ENCODE measurements at places on chromosomes 3 and 15.

GRCh38 chr3:94307588-94307987, 244.7 kb downstream of the NSUN3 start:
- no peak for DNase-seq

DNA sequence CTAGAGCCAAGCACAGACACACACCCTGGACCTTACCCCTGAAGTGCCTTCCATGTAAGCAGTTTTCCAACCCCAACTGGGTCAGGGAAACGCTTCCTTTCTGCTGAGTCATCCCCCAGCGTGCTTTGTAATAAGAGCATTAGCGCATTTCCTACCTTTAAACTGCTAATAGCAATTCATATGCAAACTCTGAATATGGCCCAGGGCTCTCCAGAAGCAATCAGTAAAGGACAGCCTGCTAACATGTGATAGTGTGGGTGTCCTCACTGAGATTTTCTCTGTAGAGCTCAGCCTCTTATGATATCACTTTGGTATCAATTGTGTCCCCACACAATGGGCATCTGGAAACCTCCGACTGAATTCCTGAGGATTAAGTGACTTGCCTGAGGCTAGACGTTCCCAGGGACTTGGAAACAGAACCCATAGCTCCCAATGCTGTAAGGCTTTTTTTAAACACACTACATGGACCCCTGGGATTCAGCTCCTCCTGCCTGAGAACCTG, 5.6 kb downstream of the GABRB3 start:
- DNase-seq = no peak

DNA sequence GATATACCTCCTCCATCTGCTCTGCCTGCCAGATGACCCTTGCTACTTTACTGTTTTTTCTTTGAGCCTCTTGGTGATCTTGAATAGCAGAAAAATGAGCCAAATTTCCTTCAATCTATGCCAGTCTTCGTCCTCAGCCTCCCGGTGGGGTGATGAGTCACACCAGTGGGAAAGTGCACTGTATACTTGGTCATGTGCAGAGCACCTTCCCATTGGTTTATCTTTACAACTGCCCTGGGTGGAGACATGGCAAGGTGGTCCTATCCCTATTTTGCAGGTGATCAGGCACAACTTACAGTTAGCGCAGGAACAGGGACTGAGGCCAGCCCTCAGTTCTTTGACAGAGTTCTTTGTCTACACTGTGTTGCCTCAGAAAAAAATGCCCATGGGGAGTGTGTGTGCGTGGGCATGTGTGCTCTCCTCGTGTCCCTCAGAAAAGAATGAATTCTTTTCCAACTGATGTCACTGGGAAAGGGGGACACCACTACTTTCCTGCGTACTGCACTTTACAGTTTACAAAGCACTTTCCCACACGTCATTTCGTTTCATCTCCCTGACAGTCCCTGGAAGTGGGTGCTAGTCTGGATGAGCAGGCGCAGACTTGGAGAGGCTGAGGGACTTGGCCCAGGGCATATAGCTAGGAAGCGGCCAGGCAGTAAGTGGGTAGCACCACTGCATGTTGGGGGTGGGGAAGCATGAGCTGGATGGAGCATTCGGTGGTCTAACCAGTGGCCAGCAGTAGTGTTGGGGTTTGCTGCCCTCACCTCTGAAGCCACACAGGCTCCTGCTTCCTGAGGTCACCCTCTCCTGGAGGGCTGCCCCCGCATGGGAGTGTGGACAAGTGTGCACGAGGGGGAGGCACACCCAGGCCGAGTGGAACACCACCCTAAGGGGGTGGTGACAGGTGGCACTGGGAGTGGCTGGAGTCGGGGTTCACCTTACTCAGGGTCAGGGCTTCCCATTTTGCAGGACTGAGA, 24.1 kb downstream of the SMAD3 start:
- DNase-seq = no peak

- DNase-seq = no peak
Observed at GRCh38 chr3:121604759-121605158, 11.6 kb downstream of the FBXO40 start.

DNA sequence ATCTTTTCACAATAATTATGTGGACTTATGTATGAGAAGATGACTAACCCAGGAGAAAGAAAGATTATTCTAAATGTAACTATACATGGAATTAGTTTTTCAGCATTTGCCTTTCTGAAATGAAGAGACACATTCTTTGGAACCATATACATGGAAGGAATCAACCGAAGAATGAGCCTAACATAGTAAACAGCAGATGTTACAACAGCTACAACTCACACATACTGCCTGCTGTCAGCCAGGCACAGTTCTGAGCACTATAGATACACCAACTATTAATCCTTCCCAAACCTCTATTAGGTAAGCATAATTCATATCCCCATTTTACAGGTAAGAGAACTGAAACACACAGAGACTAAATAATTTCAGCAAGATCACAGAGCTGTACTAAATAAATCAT, 840.0 kb downstream of the ROBO1 start:
- no peak for DNase-seq

GRCh38 chr3:474828-475227, 278.3 kb downstream of the CHL1 start:
- no peak for DNase-seq

- peak; percentile 37 for DNase-seq
Observed at GRCh38 chr3:141659821-141660613, 78.1 kb upstream of the RNF7 start.

- peak; percentile 48 for DNase-seq
Observed at GRCh38 chr3:120449701-120450599, 842 bp downstream of the FSTL1 start.

DNA sequence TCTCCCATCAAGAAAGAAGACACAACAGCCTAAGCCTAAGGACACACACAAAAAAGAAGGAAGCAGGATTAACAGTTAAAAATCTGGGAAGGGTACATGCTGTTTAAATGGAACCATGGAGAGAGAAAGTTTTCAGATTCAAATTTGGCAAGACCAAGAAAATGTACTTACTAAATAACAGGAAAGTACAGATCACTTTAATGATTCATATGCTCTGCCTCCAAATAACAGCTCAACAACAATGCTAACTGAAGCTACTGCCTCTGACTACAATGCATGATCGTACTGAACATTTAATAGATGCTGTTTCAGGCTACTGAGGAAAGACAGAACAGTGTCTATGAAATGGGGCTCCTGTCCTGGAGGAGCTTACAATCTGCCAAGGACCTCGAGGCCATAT, 8.4 kb upstream of the NMB start:
- DNase-seq = no peak

- DNase-seq = no peak
Observed at GRCh38 chr3:157938154-157938779, 168.0 kb downstream of the SHOX2 start.

DNA sequence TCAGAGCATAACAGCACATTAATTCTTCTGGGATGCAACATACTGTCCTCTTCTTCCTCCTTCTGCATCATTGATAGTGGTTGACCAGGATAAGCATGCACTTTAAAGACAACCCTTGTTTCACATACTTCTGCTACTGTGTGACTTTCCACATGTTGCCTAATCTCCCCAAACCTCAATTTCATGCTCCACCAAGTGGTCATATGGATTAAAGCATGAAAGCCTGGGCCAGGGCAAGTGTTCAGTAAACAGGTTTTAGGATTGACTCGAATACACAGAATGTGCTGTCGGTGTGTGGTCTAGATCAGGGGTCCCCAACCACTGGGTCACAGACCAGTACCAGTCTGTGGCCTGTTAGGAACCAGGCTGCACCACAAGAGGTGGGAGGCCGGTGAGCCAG, 22.5 kb upstream of the BFSP2 start:
- peak; percentile 23 for DNase-seq

DNA sequence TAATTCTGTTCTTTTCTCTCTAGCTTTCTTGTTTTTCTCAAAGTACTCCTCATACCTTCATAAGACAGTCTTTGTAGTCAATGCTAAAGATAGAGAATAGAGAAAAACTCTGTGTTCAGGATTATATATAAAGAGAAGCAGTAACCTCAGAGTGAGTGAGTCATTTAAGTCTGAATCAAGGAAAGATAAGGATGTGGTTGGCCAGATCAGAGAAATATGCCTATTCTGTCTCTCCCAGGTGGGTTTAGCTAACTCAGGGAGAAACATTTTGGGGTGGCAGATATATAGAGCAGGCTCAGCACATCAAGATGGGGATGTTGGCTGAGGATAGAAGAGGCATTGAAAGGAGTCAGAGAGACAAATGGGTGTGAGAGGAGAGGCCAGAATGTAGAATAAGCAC, 31.4 kb downstream of the GTF2E1 start:
- no peak for DNase-seq

DNA sequence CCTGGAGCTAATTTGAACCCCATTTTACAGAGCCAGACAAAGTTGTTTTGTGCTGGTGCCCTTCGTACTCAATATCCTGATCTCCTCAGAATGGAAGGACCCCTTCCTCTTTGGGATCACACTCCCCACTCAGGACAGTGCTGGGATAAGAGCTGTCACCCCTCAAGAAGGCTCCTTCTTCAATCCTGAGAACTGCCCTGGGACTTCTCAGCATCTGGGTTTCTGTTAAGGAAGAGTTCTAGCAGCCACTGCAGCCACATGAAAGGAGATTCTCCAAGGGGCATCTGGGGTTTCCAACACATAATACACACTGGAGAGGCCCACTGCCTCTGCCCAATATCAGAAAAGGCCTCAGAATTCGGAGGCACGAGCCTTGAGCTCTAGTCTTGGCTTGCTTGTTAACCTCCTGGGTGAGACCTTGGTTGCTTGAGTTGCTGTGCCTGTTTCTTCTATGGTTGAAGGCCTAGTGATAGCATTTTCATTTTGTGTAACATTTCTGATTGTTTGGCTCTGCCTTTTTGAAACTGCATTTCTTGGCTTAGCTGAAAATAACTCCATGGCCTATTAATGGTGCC, 78.8 kb upstream of the NMNAT3 start:
- no peak for DNase-seq

DNA sequence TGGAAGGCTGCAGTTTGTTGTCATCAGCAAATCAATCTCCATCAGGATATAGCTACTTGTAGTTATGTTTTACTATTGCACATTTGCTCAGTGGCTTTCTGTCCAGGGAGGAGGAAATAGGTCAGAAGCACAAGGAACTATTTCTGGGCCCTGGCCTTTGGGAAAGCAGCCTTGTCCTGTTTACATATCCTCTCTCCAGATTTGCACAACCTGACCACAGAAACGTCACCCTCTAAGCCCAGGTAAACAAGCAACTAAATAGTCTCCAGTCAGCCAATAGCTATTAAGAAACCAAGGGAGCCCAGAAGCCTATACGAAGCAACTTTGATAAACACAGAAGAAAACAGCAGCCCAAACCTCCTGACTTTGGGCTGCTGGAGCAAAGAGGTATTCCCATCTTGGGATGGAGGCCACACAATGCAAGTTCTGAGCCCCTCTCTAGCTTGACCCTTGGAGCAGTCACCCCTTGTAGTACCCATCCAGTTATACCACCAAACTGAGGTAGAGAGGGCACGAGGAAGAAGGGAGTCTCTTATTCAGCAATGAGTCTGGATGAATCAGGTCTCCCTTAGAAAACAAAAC, 2.3 kb upstream of the FEM1B start:
- DNase-seq = no peak

DNA sequence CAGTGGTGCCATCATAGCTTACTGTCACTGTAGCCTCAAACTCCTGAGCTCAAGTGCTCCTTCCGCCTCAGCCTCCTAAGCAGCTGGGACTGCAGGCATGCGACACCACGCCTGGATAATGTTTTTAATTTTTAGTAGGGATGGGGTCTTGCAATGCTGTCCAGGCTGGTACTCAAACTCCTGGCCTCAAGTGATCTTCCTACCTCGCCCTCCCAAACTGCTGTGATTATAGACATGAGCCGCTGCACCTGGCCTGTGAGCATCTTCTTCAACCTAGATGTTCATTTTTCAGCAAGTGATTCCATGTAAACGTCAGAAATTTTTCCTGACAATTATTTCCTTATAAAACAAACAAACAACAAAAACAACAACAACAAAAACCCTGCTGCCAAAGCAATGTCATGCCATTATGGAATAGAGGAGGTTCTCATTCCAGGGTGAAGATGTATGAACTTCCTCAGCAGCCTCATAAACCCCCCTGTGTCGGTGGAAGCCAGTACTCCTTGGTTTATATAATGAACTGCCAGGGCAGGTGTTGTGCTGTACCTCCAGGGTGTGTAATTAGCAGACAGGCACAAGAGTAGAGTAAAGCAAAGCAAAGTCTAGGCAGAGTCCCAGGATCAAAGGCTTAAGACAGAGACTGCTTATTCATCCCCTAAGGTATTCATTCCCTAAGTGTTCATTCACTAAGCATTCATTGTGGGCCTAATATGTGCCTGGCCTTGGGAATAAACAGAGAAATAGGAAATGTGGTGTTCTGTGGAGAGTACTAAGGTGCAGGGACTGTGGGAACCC, 44.6 kb downstream of the NR2C2 start:
- DNase-seq = no peak

- DNase-seq = no peak
Observed at GRCh38 chr3:138011722-138012121, 1.8 kb downstream of the CLDN18 start.

GRCh38 chr15:100831467-100831866, 48.2 kb upstream of the ALDH1A3 start:
- DNase-seq = peak; percentile 93

- DNase-seq = no peak
Observed at GRCh38 chr15:99029341-99030144, 22.0 kb upstream of the PGPEP1L start.

GRCh38 chr3:167859610-167860009, 124.1 kb downstream of the SERPINI1 start:
- no peak for DNase-seq

GRCh38 chr3:160105907-160106584, 117.4 kb downstream of the IL12A start:
- DNase-seq = no peak

DNA sequence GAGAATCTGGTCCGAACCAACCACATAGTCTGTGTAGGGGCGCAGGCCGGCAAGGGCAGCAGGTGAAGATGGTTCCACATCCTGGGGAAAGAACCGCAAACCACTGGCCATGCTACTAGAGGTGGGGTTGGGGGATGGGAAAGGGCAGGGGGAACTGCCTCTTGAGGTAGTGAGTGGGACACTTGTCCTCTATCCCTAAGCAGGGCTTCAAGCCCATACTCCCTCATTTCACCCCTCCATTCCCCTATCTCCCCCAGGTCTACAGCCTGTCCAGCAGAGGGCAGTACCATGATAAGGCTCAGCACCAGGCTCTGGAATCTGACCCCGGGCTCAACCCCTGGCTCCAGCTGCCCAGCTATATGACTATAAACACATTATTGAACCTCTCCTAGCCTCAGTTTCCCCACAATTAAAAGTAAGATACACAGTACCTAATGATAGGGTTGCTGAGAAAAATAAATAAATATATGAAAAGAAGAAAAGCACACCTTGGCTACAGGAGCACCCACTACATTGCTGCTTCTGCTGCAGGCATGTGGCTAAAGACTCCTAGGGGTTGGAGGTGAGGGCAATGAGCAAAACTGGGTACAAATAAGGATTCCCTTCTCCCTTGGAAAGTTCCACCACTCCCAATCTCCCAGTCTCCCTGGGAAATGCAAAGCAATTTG, 6.3 kb downstream of the GORASP1 start:
- no peak for DNase-seq
